Stimulated activated CD4-positive, alpha-beta T cell treated with anti-CD3 and anti-CD28 coated beads, Interleukin-1b, Interleukin-23, amount 100 ng/mL, for 4 hours (primary cell): ENCODE measurements at places on chromosomes 1 and 21.

DNA sequence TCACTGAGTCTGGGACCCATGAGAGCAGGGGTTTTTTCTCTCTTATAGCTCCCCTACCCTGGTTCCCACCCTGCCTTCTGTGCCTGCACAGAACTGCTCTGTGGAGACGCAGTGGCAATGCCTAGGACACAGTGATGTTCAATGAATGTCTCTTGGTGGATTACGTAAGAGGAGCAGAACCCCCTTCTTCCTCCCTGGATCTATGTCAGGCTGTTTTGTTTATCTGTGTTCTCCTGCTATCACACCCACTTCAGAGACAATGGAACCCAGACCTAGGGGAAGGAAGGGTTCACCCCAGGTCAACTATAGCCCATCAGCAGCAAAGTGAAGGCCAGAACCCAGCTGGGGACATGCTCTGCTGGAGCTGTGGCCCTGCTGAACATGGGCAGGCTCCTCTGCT lies 2.0 kb downstream of the HPCAL4 start:
- DNase-seq = no peak

- DNase-seq = no peak
These were observed 5.0 kb upstream of the TNFRSF8 start for GRCh38 chr1:12057940-12058687.

DNA sequence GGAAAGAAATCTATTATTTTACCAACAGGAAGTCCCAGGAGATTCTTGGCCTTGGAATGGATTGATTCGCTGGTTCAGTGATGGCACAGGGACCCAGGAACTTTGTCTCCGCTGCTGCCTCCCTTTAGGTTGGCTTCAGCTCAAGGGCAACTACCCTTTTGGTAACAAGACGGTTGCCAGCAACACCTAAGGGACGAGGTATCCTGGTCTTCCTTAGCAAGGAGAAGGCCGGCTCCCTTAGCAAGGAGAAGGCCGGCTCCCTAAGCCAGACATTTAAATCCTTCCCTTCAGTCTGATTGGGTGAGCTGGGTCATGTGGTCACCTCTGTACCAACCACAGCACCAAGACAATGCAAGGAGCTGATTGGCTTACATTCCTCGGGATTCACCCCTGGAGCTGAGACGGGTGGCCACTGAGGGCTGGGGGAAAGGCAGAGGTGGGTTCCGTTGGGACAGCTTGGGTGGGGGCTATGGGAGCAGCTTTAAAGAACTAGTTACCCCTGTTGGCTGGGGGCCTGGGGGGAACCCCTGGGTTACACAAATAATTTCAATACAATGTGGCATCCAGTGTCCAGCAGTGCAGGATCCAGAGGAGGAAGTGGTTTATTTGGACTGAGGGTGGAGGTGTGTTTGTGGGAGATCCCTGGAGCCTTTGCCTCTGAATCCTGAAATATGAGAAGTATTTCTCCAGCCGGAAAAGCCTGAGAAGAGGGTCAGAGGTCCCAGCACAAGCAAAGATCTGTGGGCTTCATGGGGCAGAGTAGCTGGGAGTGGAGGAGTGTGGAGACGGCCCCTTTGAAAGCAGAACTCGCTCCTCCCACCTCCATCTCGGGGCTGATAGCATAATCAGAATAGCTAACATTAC lies 20.7 kb upstream of the CLIC4 start:
- no peak for DNase-seq

GRCh38 chr1:18007391-18008041 lies 100.1 kb upstream of the IGSF21 start:
- DNase-seq = no peak

- no peak for DNase-seq
These were observed 3.3 kb downstream of the URB1 start for GRCh38 chr21:32389337-32390015.

GRCh38 chr1:3545363-3546047 lies 65.8 kb downstream of the MEGF6 start:
- DNase-seq = no peak

DNA sequence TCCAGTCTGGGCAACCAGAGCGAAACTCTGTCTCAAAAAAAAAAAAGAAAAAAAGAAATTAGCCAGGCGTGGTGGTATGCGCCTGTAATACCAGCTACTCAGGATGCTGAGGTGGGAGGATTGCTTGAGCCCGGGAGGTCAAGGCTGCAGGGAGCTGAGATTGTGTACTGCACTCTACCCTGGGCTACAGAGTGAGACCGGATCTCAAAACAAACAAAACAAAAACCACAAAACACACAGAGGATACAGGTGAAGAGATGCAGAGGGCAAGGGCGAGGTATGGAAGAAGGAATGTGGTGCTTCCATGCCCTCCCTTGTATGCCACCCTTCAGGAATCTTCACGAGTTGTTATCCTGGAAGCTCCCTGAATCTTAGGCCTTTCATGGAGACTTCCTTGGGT lies 68.5 kb downstream of the NDUFS5 start:
- no peak for DNase-seq

GRCh38 chr1:59427155-59427554 lies 130.3 kb downstream of the FGGY start:
- no peak for DNase-seq

DNA sequence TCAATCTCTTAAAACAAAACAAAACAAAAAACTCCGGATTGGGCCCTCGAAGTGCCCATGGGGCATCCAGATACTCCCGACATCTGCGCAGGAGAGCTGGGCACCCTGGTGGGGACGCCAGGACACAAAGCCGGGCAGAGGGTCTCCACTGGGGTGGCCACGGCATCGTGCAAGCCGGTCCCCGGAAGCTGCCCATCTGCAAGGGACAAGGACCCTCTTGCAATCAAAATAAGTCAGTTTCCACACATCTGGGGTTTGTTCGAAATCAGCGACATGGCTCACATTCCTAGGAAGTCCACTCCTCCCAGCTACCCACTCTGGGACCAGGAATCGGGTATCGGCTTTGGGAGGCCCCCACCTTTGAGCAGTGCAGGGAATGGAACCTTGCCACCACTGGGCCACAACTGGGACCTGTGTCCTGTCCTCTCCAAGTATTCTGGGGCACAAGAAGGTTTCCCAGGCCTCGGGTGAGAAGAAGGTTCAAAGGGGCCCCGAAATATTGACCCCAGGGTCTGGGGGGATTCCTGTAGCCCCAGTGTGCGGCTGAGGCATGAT lies 4.6 kb upstream of the PRDM16 start:
- no peak for DNase-seq

DNA sequence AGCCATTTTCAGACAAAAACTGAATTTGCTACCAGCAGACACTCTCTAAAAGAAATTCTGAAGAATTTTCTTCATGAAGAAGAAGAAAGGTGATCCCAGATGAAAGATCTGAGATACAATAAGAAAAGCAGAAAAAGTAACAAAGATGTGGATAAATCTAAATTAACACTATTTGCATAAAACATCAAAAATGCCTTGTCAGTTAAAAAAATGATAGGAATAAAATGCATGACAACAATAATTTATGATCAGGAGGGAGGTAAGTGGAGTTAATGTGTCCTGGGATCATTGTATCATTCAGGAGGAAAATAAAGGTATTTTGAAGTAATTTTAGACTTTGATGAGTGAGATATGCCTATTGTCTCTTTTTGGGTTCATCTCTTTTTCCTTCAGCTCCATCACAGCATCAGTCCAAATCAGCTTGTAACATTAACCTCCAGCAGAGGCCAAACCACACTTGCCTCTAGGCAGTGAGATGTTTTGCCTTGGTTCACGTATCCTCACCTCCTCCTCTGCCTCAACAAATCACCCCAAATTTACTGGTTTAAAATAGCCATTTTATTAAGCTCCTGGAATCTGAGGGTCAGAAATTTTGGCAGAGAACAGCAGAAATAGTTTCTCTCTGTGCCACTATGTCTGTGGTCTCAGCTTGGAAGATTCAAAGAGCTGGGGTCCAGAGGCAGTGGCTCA lies 76.9 kb upstream of the HIVEP3 start:
- no peak for DNase-seq

GRCh38 chr21:33754481-33754880 lies 112.2 kb downstream of the ITSN1 start:
- DNase-seq = no peak

- DNase-seq = no peak
These were observed 613.5 kb downstream of the LMO4 start for GRCh38 chr1:87942165-87942564.

DNA sequence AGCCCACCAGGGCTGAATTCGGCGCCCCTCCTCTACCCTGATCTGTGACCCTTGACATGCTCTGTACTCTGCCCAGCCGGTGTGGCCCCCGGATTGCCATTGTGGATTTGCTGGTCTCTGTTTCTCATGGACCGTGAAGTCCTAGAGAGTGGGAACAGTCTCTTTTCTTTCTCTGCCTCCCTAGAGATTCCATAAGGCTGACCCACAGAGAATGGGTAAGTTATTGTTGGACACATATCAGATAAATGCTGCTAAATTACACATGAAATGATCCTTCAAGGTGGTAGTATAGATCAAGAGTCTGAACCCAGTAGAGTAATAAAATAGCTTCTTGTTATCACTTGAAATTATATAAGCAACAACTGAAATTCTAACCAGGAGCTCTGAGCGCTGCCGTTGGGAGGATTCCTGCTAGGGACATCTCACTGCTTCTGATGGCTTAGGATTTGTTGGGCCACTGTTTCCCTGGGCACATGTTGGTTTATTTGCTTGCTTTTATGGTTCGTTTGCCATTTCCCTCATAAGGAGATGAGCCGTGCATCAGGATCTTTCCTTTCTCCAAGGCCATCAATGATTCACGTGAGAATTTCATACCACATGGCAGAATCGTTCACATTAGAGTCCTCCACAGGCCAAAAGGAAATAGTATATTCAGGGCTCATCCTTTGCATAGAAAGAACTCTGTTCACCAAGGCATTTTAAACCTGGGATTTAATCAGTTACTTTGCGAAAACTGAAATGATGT lies 111.9 kb downstream of the ZBTB18 start:
- no peak for DNase-seq

GRCh38 chr1:110203021-110203661 lies 7.0 kb upstream of the KCNC4 start:
- peak; percentile 76 for DNase-seq

- DNase-seq = no peak
These were observed 128.1 kb downstream of the SIPA1L2 start for GRCh38 chr1:232501854-232502253.

DNA sequence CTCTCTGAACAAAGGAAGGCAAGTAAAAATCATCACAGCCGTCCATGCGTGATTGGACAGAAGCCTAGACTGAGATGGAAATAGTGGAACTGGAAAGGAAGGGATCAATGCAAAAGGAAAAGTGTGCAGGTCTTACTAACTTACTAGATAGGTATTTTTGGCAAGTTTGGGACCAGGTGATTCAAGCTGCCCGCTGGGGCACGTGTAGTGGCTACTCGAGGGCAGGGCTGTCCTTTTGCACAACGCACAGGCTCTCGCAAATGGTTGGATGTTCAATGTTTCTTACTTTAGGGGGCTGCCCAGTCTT lies 566 bp upstream of the ALG6 start:
- DNase-seq = no peak

- DNase-seq = no peak
These were observed 11.4 kb downstream of the SMAP2 start for GRCh38 chr1:40384887-40385286.

DNA sequence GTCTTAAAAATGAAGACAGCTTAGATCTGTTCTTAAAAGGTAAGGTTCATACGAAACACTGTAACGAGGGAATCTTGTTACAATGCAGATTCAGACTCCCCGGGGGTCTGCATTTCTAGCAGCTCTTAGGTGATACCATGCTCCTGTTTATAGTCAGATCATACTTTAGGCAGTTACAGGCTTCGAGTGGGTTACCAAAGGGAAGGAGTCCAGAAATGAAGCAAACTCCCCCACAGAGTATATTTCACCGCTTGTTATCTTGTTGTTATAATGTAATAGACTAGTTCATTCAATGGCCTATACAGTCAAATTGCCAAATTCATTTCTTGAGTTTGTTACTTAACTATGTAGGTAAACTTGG lies 601.1 kb downstream of the USP25 start:
- DNase-seq = no peak

- DNase-seq = no peak
These were observed 144.6 kb downstream of the SLC30A10 start for GRCh38 chr1:219783605-219784235.

DNA sequence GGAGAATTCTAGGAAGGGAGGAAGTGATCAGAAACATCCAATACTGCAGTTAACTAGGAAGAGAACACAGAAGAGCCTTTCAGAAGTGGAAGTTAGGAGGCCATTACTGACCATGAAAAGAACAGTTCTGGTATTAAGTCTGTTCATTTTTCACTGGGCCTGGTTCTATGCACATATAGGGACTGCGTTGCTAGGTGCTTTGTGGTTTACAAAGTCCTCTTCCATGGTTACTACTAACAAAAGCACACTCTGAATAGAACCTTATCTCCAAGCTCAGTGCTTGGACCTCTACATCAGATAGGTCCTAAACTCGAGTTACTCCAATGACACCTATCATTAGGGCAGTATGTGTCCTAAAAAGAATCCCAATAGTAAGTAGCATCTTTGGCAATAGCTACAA lies 75.4 kb downstream of the RPAP2 start:
- DNase-seq = no peak

- DNase-seq = no peak
These were observed 2.9 kb upstream of the PSEN2 start for GRCh38 chr1:226867461-226868054.

DNA sequence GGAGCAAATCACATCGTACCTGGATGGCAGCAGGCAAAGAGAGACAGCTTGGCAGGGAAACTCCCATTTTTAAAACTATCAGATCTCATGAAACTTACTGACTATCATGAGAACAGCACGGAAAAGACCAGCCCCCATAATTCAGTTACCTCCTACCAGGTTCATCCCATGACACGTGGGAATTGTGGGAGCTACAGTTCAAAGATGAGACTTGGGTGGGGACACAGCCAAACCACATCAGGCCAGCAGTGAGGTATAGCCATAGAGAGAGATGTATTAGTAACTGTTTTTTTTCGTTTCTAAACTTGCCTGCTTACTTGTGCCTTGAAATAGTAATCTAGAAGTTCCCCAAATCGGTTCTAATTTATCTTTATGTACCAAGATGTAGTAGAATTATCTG lies 48.9 kb downstream of the AK4 start:
- DNase-seq = no peak
